ENCODE measurements at places on chromosomes 12 and 14. TPM values are rescaled to one million over a fixed set of nuclear protein-coding genes. Genes with fewer than 3 reads are reported as not detected.

PCBP2 gene
- 364 TPM for total RNA-seq

KLRG1 gene
- 0.26 TPM for total RNA-seq

SLC25A47 gene
- total RNA-seq, result not detected

PRPH gene
- not detected for total RNA-seq

CLEC4A gene
- not detected for total RNA-seq

- DNase-seq, result no peak
Measured at GRCh38 chr12:78260976-78261375, 430.3 kb downstream of the NAV3 start.

DNA sequence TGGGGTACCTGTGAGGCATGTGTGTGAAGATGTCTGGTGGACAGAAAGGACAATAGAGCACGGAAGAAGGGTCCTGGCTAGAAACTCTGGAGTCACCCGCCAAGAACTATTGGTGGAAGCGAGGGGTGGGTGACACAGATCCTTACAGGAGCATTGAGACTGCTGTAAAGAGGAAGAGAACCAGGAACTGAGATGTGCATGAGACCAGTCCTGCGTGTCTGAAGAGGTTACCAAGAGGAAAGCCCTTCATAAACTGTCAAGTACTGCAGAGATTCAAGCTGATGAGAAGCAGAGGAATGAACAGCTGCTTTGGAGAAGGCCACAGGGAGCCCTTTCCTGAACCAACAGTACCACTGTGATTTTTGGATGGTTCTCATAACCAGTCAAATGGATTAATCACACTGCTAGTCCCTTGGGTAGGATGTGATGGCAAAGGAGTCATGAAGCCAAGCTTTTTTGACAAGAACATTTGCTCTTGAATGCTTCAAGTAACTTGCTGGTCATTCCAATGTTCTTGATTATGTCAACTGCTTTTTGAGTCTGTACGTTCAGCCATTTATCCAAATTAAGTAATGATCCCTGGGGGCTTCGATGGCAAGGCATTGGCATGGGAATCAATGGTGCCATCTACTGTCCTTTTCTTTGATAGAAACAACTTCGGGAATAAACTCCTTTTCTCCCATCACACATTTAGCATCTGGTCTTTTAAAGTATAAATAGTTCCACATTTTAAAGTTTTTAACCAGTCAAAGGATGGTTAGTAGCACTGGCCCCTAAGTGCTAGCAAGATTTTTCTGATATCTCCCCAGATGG, 42.9 kb downstream of the GPR135 start:
- DNase-seq, result no peak

GRCh38 chr12:93311827-93312226, 65.9 kb upstream of the NUDT4 start:
- DNase-seq, result no peak

DNA sequence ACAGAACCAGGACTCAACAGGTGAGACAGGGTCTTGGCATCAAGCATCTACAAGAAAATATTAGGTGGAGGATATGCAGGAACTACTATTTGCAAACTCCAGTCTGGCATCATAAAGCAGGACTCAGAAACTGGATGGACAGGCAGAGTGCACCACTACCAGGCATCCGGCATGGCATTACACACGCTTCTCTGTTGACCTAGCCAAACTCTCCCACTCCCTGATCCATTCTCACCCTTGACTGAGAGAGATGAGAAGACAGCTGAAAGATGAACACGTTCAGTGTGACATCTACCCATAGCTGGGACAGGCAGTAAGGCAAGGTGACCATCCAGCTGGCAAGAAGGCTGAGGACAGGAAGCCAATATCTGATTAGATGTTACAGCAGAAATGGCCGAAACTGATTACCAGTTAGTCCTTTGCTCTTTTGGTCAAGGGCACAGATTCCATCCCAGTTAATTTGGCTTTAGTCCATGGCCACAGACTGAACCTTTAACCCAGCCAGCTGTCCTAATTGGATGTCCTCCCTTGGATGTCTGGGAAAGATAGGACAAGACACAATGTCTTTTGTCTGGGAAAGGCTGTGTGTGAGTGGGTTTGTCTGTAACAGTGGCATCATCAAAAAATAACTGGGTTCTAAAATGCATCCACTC, 71.6 kb downstream of the BBS10 start:
- no peak for DNase-seq

DNA sequence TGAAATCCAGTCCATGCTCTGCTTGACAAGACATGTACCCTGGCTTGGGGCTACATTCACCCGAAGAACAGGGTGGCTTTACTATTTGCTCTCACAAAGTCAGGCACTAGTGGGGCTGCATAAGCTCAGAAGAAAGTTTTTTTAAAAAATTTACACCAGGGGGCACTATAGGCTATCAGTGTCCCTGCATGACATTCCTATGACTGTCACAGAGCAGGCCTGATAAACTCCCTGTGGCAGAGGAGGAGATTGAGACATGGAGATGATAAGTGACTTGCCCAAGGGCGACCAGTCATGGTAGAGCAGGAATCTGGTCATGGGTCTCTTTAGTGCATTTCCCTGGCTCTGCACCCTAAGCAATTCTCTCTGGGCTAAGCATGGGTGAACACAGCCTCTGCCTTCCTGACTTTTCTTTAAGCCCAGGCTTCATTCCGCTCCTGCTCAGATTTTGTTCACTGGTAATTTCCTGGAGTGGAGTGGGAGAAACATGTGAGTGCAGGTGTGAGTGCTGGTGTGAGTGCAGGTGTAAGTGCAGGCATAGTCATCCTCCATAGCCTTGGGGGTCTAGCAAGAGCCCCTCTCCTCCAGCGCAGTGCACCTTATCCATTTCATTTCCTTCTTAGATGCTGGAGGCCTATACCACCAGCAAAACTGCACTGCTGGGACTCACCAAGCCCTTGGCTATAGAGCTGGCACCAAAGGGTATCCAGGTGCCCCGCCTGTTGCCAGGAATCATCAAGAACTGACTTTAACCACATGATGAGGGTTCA, 91.6 kb downstream of the DHRS2 start:
- DNase-seq, result no peak
